ENCODE measurements at places on chromosomes 1 and 21. TPM values are rescaled to one million over a fixed set of nuclear protein-coding genes. Genes with fewer than 3 reads are reported as not detected.

- DNase-seq, result no peak
Observed at GRCh38 chr1:201019321-201019977, 4.1 kb downstream of the KIF21B start.

DNA sequence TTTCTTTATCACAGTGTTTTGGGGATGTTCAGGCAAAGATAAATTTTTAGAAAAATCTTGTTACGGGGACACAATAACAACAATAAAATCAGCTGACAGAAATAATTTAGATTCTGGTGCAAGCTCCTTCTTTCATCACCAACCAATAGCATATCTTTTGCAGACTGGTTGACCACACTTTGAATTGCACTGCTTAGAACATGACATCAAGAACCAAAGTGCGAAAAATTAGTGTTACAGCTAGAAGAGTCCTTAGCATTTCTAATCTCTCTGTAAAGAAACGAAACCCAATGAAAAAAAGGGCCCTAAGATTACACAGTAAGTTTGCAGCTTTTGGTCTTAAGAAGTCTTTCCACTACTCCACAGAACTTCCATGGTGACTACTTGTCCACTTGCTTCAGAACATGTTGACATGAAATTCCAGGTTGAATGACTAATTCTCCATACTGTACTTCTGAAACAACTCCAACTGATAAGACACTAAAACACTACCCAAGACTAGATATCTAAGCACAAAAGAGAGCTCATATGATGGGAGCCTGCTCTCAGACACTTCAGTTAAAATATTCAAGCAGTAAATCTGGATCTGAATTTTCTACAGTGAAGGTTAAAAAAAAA lies 31.3 kb downstream of the XKR8 start:
- DNase-seq, result no peak

DNA sequence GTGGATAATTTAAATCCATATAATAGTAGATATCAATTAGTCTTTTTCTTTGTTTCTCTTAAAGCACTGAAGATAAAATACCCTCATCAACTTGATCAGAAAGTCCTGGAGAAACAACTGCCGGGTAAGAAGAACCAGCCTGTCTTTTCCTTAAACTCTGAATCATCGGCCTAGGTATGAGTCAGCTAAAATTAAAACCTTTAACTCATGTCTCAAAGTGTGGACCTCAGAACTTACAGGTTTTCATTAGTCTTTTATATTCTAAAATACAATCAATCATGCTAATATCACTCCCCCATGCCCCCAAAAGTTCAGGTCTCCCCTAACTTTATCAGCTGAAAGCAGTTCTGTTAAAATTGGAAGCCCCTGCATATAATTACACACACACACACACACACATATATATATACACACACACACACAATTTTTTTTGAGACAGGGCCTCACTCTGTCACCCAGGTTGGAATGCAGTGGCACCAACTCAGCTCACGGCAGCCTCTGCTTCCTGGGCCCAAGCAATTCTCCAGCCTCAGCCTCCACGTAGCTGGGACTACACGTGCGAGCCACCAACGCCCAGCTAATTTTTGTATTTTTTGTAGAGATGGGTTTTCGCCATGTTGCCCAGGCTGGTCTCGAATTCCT lies 61.3 kb downstream of the B3GALNT2 start:
- DNase-seq, result no peak

The ZNF644 gene
- 34.0 TPM for polyA plus RNA-seq

DNA sequence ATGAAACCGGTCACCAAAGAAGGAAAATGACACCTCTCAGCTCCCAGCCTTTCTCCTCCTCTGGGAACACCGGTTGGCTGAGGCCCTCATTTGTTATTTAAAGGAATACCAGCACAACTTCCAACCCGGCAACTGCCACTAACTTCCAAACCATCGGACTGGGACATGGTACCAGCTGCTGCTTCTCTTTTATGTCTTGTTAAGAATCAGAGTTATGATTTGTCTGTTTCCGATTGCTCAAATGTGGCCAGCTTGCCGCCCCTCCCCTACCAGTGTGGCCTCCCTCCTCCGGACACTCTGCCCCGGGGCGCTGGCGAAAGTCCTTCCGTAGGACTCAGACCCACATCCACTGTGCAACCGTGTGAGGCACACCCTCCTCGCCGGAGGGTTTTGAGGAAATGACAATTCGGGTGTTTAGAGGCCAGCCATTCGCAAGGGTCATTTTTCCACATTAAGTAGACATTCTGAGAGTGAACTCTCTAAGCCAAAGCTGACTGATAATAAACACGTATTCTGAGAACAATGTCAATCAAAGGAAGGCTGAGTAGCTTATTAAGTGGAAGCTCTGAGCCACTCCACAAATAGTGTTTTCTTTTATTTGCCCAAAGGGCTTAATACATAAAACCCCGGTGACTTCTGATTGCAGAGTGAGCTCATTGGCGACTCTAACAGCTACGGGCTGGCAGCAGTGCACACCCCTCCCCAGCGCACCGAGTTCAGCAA lies 5.5 kb downstream of the RIPK4 start:
- DNase-seq, result no peak

DNA sequence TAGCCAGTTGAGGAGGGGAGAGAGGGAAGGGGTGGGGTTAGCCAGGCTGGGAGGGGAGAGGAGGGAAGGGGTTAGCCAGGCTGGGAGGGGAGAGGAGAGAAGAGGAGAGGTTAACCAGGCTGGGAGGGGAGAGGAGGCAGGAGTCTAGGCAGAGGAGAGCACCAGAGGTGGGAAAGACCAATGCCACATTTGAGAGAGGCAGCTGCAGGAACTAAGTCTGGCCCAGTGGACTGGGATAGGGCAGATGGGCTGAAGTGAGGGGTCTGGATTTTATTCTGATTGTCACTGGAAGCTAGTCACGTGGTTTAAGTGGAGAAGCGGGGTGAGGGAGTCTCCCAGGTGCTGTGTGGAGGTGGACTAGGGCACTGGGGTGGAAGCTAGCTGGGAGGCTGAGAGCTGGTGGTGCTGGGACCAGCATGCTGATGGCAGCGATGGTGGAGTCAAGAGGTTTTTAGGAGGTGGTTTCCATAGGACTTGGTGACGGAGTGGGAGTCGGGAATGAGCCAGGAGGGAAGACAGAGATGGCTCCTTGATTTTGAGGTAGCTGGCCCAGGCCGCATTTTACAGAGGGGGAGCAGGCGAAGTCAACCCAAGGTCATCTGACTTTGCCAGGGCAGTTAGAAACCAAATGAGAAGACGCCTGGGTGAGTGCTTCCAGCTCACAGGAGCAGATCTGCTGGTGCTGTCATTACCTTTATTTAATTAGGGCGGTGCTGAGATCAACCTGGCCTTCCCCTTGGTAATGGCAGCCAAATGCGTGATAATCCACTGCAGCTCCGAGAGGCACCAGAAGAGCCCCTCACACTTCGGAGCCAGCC lies 42.8 kb downstream of the DISP3 start:
- DNase-seq, result no peak

The RSPO1 gene
- not detected for polyA plus RNA-seq

The DIRAS3 gene
- polyA plus RNA-seq, result 3.3 TPM
